ENCODE measurements at places on chromosomes 6 and 20. TPM values are rescaled to one million over a fixed set of nuclear protein-coding genes. Genes with fewer than 3 reads are reported as not detected.

Gene HUS1B
- 0.17 TPM for total RNA-seq

Gene FILIP1
- total RNA-seq, result 0.28 TPM

Gene UBE2C
- 229 TPM for total RNA-seq

Gene IRAK1BP1
- total RNA-seq, result 0.84 TPM

Gene MLIP
- total RNA-seq, result not detected

Gene TNNC2
- total RNA-seq, result 0.26 TPM

Gene CLDN20
- total RNA-seq, result not detected

Gene FARS2
- total RNA-seq, result 10.4 TPM

Gene KIF25
- total RNA-seq, result not detected

Gene SNAP25
- total RNA-seq, result 18.4 TPM

Gene EFCAB8
- not detected for total RNA-seq

Gene ZC2HC1B
- total RNA-seq, result not detected

Gene PGC
- total RNA-seq, result 0.09 TPM

Gene TP53TG5
- total RNA-seq, result not detected

Gene PPP1R11
- total RNA-seq, result 38.3 TPM

Data from A549 treated with AZD2906 at 1 μM for 4 hours (cell line).